ENCODE measurements at places on chromosomes 2 and 18.

DNA sequence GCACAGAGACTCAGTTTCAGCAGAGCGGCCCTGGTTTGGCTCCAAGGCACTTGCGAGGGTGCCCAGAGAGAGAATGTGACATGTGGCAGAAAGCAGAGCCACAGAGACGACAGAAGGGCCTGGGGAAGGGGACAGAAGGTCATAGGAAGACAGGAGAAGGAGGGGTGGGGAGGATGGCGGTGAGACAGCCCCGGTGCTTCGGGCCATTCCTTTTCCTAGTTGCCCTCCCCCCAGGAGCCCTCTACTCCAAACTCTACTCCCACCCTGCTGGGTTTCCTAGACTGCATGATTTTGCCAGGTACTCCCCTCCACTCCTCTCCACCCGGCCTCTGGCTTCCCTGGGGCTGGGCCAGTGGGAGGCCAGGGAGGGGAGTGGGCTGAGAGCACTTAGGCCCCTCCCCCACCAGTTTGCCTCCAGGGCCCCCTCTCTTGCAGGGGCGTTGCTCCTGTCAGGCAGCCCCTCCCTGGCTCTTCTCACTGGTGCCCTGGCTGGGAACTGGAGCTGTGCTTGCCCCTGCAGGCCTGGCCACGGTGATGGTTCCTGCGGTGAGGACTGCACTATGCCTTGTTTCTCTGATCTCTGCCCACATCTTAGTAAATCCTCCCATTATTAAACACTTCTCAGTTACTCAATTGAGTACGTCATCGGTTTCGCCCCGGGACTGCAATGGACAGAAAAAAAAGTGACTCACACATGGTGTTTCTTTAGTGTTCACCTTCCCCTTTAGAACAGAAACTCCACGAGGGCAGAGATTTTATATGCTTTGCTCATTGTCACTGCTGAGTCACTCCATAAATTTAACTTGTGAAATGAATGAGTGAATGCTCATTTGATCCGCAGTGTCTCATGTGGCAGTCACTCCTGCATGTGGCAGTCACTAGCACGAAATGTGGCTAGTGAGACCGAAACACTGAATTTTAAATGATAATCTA is 58.7 kb upstream of the SP3 start:
- peak; percentile 53 for DNase-seq

DNA sequence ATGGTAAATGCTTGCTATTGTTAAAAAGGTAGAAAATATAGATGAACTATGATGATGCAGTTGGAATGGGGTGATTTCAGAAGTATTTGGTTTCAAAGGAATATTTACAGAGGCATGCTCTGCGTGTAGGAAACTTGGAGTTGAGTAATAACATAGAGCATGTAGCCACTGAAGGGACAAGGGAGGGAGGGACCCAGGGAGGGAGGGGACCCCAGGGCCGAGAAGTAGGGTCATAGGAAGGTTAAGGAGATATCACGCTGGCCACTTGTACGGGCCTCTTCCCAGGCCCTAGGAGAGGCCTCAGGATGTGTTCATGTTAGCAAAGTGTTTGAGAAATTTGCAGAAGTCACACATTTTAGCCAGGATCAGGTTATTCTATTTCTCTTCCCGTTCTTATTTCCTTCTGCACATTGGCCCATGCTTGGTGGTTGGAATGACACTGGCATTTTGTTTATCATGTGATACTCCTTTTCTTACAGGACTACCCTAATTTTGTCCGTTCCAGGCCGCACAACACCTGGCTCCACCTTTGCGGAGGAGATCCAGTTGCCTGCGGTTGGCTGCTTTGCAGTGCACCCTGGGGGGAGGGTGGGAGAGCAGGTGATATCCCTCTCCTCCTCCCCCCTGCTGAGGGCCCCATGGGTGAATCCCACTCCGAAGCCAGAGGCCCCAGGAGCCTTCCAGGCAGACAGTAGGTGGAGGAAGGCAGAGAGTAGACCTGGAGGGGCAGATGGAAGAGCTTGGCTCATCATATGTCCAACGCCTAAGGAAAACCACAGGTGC is 16.9 kb upstream of the ACKR3 start:
- no peak for DNase-seq

- no peak for DNase-seq
These were observed 579.4 kb upstream of the ID2 start for GRCh38 chr2:8102470-8102869.

GRCh38 chr2:67179526-67179925 is 217.6 kb upstream of the ETAA1 start:
- no peak for DNase-seq

DNA sequence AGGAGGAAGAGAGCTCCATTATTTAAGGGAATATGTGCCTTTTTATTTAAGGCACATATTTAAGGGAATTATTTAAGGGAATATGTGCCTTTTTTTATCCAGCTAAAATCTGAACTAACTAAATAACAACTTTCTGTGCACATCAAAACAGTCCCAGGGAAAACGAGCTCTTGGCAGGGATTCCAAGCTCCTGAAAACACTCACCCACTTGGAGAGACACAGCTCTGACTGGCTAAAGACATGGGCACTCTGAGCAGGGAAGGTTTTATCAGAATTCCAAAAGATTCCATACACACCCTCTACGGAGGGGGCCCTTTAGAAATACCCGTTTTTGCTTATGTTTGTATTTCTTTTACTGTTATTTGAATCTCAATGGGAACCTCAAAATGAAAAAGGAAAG is 181.0 kb downstream of the ZNF516 start:
- DNase-seq = no peak

- no peak for DNase-seq
These were observed 12.3 kb upstream of the SNED1 start for GRCh38 chr2:240985881-240986786.

DNA sequence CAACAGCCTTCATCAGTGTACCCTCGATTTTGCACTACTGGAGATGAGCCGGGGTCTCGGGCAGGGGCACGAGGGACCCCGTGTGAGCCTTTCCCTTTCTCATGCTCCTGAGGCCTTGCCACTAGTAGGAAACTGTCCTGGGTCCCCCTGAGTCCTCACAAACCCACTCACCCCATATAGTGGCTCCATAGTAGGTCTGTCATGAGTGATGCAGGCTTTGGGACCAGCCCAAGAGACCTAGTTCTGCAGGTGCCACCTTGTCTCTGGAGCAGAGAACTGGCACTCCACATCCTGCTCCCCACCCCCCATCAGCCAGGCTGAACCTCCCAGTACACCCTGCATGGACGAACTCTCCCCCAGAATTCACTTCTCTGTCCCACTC is 187.1 kb downstream of the SMAD7 start:
- no peak for DNase-seq

GRCh38 chr2:222364285-222364895 is 60.0 kb upstream of the SGPP2 start:
- DNase-seq = no peak

DNA sequence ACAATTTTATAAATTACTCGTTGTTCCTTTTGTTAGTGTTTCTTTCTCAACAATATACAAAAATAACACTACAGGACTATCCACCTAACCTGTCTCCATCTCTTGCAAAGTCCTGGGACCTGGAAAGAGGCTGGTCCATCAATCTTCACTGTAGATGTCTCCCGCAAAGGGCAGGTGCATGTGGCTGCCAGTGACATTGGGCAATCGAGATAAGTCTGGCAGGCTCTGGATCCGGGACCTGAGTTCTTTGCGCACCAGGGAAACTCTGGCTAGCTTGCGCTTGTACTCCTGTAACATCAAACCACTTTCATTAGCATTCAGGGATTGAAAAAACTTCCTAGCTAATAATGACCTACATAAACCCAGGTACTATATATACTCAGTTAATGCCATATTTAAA is 20.5 kb downstream of the RMP24 start:
- DNase-seq = no peak

DNA sequence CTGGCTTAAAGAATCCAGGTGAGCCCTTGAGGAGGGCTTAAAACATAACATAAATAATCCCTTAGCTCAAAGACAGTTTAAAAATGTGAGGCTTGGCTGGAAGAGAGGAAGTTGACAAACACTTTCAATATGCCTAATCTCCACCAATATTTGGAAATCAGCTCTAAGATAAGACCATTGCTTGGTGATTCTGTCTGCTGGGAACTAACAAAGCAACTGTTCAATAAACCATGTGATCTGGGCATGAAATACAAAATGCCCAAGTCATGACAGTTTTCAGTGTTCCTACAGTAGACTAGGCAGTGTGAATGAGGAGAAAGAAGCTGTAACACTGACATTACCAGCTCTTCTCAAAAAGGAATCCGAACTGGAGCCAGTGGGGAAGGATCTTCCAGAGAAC is 10.7 kb downstream of the MFF start:
- no peak for DNase-seq

DNA sequence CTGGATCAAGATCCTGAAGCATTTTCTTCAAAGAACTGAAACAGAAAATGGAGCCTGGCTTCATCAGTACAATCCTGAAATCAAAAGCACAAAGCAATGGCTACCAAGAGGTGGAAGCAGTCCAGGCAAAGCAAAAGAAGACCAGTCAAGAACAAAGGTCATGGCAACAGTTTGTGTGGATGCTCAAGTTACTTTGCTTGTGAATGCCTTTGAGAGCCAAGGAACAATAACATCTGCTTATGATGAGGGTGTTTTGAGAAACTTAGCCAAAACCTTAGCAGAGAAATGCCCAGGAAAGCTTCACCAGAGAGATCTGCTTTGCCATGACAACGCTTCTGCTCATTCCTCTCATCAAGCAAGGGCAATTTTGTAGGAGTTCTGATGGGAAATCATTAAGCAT is 723.1 kb downstream of the TMEM182 start:
- no peak for DNase-seq

DNA sequence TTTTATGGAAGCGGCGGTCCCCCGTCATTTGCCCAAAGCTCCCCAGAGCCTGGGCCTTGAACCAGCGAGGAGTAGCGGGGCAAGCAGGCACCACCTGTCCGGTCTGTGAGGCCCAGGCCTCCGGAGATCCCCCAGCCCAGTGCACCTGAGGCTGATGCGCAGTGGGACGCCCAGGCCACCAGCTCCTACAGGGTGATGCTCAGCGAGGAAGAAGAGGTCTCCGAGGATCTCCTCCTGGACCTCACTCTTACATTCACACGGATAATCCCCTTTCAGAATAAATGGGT is 220.2 kb downstream of the NDUFA10 start:
- no peak for DNase-seq

DNA sequence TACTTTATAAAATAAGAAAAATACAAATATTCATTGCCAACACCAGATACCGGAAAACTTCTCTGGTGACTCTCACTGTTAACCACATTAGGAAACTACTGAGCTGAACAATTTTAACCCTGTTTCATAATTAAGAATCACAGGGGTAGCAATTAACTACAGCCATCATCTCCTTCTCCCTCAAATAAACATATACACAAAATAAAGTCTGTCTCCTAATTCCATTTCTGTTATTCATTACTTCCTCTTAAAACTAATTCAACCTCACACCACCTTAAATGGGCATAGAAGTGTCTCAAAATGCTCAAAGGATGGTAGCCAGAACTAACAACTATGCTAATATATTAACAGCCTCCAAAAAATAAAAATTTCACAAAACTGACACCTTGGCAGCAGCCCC is 60.7 kb downstream of the ACVR1 start:
- no peak for DNase-seq

GRCh38 chr2:165191096-165191728 is 12.6 kb downstream of the SCN3A start:
- no peak for DNase-seq

GRCh38 chr2:99444222-99444621 is 45.6 kb downstream of the REV1 start:
- DNase-seq = no peak

DNA sequence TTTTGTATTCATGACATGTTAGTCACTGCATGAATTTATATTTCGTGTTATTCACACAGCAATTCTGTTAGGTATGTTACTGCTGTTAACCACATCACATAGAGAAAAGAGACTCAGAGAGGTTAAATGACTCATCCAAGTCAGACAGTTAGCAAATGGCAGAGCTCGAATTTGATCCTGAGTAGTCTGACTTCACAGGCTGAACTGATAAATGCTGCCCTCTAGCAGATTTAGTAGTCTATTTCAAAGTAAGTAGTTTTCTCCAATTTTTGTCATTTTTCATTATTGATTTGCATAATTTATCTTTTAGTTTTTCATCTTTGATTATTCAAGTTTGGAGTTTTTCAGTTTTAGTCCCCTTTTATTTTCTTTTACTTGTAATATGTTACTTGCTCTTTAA is 58.3 kb downstream of the WDR7 start:
- DNase-seq = no peak

DNA sequence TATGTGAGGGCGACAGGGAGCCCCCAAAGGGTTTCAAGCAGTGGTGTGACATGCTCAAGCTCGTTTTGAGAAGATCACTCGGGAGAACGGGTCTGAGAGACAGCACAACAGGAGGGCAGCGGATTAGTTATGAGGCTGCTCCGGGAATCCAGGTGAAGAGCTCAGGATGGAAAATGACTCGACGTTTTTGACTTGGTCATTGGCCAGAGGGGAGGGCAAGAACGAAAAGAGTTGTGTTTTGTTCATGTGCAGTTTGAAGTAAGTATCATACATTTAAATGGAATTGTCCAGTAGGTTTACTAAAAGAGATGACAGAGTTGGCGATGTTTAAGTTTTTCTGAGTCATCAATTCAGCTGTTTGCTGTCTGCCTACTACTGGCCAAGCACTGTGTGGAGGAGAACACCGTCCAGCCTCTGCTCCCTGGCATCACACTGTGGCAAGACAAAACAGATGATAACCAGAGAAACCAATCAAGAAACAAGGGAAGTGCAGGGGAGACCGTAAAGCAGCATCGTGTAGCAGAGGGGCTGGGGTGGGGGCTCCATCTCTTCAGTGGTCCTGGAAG is 25.3 kb upstream of the ANXA4 start:
- no peak for DNase-seq

DNA sequence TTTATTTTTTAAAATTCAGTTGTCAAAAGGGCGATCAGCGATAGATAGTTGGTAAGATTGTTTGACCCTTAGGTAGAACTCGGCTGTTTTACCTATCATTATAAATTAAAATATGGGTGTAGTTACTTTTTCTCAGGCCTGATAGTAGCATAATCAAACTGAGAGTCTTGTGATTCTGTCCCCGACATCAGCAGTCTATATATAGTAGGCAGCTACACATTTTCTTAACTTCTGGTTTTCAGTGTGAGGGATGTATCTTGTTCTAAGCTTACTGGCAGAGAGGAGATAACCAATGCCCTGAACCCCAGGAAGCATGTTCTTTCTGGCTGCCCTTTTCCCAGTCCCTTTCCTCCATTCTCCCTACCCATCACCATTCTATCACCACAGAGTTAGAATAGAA is 56.6 kb downstream of the XRCC5 start:
- no peak for DNase-seq

DNA sequence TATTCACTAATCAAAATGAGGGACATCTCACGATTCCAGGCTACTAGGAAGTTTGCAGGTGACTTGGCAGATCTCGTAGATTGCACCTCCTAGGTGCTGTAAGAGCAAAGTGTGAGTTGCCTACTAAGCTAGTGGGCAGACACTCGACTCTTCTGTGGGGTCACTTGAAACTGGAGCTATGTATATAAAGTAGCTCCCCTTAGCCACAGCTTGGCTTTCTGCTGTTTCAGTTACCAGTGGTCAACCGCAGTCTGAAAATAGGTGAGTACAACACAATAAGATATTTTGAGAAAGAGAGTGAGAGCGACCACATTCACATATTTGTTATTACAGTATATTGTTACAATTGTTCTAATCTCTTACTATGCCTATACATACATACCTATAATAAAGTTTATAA is 23.3 kb downstream of the CTAGE1 start:
- no peak for DNase-seq
